Mammary epithelial cell (primary cell): ENCODE measurements at places on chromosomes 7 and 10. TPM values are rescaled to one million over a fixed set of nuclear protein-coding genes. Genes with fewer than 3 reads are reported as not detected.
A peak's percentile ranks its signal among the peaks of the same experiment; 100 is the strongest.

The FAM221A gene
- polyA plus RNA-seq, result 0.44 TPM

The CLDN15 gene
- polyA plus RNA-seq, result 2.6 TPM

The FGFR2 gene
- 21.9 TPM for polyA plus RNA-seq

The AGAP3 gene
- polyA plus RNA-seq, result 91.6 TPM

The BHLHA15 gene
- 0.15 TPM for polyA plus RNA-seq

The ANXA8 gene
- 571 TPM for polyA plus RNA-seq

The GARIN1A gene
- polyA plus RNA-seq, result 0.18 TPM

The CALHM2 gene
- 7.9 TPM for polyA plus RNA-seq

The FAM25C gene
- 1.1 TPM for polyA plus RNA-seq

The WDR11 gene
- polyA plus RNA-seq, result 34.0 TPM

The SFRP5 gene
- polyA plus RNA-seq, result not detected

The PALD1 gene
- 0.01 TPM for polyA plus RNA-seq

The AMPH gene
- polyA plus RNA-seq, result 0.06 TPM

The GPR15LG gene
- not detected for polyA plus RNA-seq

DNA sequence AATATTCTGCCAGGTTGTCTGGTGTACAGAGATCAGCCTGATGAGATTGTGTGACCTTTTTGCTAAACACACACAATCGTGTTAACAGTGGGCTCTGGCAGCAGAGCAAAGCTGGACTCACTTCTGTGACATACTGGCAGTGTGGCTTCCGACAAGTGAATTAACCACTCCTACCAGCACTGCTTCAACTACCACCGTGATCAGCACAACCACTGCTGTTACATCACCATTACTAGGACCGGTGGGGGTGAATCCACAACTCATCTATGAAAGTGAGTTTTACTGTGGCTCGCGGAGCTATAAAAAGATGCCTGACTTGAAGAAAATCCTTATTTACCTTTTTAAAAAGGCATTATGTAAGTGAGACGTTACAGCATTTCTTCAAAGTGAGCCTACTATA is 135.6 kb downstream of the WDR37 start:
- DNase-seq, result no peak

GRCh38 chr10:118838364-118838763 is 83.6 kb upstream of the CACUL1 start:
- DNase-seq, result no peak

- DNase-seq, result no peak
These were observed 106.3 kb downstream of the CCNY start for GRCh38 chr10:35442592-35442991.

DNA sequence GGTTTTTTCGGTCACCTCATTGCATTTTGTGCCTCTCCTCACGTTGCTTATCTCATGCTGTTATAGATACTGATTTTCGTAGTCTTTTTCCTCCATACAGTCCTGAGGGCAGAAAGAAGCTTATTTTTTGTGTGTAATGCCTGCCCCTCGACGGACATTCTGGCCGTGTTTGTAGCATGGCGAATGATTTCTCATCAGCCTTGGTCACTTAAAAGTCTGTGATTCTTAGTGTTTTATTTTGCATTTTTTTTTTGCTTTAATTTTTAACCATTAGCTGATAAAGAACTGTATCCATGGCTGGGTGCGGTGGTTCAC is 469 bp upstream of the NOC3L start:
- DNase-seq, result no peak

- peak; percentile 36 for DNase-seq
These were observed 56.1 kb downstream of the HIBADH start for GRCh38 chr7:27606270-27607209.

- peak; percentile 81 for DNase-seq
These were observed 236.5 kb downstream of the ARL4A start for GRCh38 chr7:12923971-12924370.

GRCh38 chr7:115965796-115966475 is 64.6 kb downstream of the TFEC start:
- no peak for DNase-seq

GRCh38 chr10:97628228-97628627 is 5.1 kb downstream of the MORN4 start:
- DNase-seq, result no peak

DNA sequence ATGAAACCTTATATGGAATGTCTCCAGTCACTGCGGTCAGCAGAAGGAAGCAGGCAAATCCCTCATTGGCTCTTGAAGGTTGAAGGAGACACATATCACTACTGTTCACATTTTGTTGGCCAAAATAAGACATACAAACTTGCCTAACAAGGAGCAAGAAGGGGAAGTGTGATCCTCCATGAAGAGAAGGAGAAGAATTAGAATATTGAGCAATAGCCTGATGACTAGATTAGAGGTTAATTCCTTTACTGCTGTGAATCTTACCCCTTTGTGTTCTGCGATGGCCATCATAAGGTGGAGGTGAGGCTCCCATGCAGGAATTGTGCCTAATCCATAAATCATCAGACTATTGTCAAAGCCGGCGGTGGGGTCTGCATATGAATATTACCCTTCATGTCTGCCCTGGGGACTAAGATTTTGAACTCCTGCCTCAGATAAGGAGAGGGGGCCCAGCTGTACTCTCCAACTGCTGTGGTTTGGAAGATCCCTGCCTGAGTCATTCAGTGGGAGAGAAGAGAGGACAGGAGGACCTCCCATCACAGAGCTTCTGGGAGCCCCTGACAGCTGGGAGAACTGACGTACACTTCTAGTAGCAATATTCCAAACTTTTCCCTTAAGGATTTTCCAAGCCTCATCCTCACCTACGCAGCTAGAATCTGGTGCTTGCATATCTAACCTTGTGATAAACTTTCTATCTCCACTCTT is 398.5 kb downstream of the REEP3 start:
- DNase-seq, result no peak

DNA sequence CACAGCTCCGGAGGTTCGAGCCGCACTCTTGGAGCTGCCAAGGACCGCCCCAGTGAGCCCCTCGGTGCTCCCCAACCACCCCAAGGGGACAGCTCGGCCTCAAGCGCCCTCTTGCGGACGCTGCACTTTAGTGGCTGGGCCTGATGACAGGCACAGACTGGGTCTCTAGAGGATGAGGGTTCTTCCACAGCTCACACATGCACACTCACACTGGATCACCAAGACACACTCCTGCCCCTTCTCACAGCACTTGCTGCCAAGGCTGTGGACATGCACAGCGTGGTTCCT is 2.1 kb downstream of the RET start:
- no peak for DNase-seq

DNA sequence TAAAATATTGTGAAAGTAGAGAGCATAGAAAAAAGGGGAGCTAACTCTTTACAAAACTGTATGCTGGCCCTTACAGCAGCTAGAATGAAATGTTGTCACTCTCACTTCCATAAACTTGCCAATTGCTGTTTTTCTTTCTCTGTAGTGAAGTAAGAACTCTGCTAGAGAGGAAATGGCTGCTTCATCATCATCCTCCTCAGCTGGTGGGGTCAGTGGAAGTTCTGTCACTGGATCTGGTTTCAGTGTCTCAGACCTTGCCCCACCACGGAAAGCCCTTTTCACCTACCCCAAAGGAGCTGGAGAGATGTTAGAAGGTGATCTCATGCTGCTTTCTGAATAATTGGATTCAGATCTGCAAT is 7.6 kb upstream of the ASCC1 start:
- DNase-seq, result no peak

DNA sequence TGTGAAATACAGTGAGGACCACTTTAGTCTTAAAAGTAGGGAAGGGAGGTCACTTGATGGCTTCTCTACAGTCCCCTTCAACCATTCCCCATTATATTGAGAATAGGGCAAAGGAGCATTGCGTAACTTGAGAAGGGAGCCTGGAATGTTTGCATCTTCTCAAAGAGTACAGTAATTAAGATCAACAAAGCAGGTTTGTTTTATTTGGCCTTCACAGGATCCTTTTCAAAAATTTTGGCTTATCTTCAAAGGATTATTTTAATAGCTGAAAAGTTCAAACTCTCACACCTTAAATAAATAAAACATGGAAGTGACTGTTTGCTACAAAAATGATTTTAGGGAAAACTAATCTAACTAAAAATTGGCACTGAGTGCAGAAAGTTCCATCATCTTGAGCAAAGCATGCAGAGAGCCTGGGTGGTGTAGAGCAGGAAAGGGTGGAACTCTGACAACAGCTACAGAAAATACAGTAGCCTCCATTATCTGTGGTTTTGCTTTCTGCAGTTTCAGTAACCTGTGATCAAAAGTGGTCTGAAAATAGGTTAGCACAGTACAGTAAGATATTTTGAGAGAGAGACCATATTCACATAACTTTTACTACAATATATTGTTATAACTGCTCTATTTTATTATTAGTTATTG is 214.0 kb downstream of the MDFIC start:
- peak; percentile 1 for DNase-seq

GRCh38 chr7:105016068-105016708 is 2.2 kb downstream of the KMT2E start:
- no peak for DNase-seq

GRCh38 chr7:36157527-36158320 is 4.7 kb downstream of the EEPD1 start:
- DNase-seq, result peak; percentile 37

GRCh38 chr7:108308276-108308675 is 148.0 kb downstream of the NRCAM start:
- DNase-seq, result peak; percentile 34

DNA sequence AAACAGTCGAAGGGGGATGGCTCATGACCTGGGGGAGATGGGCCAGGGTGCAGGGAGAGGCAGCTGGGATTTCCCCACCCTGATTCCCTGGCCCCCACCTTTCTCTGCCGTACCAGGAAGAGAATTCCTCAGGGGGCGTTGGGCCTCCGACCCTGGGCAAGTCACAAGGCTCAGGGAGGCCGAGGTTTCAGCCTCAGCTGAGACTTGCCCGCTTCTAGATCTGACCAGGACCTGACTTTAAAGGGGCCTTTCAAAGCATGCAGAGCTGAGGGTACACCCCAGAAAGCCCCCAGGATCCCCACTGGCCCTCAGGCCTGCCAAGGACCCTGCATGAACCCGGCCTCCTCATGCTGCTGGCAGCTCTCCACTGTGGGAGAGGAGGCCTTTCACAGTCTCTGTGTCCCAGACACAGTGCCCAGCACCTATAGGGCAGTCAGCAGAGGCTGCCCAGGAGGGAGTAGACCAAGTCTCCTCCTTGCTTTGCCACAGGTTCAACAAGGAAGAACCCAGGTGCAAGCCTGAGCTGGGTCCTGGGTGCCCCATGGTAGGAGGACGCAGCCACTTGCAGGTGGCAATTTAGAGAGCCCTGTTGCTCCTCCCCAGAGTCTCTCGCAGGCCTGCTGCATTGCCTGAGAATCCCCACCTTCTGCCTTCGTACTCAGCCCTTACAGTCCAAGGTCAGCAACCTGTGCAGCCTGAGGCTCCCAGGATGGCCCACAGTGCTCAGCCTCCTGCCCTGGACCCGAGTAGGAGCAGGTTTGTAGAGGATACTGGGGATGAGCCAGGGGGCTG is 89.3 kb downstream of the CHST15 start:
- DNase-seq, result no peak

GRCh38 chr10:62076891-62077290 is 175.4 kb downstream of the ARID5B start:
- peak; percentile 89 for DNase-seq

- no peak for DNase-seq
These were observed 116.4 kb downstream of the PTEN start for GRCh38 chr10:87979847-87980246.

GRCh38 chr10:70834441-70835151 is 18.8 kb downstream of the SGPL1 start:
- no peak for DNase-seq
